ENCODE measurements at places on chromosomes 4 and X.

GRCh38 chr4:140697709-140698560 lies 58.2 kb downstream of the TBC1D9 start:
- no peak for DNase-seq

- no peak for DNase-seq
Observed at GRCh38 chr4:74307170-74307569, 1.1 kb upstream of the EPGN start.

- no peak for DNase-seq
Observed at GRCh38 chr4:59994118-59994517, 1206.0 kb upstream of the ADGRL3 start.

DNA sequence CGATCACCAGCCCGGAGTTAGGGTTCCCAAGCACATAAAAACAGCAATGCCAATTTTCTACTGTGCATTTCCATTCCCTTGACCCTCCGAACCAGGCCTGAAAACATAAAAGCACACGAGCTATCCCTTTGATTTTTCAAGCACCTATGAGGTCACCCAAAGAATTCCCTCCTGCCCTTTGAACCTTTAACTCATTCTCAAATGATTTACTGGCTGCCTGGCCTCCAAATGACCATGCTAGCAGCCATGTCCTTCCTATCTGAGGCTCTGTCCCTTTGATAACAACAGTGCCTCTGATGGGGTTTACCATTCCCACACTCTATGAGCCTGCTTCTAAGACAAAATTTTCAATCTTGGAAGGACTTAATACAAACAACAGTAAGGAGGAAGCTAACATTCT lies 15.2 kb downstream of the SHROOM4 start:
- no peak for DNase-seq
